LNCaP clone FGC (cell line): ENCODE measurements at places on chromosomes 7 and 10.

DNA sequence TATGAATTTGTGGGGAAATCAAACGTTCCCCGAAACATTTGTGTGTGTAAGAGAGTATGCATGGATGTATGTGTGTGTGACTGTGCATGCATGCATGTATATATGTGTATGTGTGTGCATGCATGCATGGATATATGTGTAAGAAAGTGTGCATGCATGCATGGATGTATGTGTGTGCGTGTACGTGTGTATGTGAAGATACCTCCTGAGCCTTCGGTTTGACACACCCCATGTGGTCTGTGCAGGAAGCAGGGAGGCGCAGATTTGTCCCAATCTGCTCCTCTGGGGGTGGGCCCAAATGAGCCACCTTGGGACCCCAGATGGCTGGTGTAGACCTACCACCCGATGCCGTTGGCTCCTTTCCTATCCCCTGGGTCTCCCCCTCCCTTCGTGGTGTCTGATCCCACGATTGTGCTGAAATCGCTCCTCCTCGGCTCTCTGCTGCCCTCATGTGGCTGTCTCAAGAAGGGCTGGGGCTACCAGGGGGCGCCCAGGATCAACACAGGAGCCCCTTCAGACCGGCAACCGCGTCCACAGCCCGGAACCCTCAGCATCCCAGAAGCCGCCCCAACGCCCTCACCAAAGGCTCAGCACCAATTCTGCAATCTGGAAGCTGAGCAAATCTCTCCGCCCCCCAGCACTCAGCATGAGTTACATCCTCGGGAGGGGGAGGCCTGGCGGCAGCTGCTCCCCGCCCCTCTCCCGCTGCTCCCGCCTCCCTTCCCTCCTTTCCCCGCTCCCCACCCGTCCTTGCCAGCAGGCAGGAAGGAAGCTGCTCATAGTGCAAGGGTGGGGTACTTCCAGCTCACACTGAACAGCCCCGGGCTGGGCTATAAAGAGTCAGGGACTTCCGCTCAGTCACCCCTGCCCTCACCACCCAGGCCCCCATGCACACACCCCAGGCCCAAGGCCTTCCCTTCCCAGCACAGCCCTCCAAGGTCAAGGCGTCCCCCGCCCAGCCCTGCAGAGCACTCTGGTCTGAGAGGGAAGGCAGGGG lies 2.3 kb upstream of the NOS3 start:
- DNase-seq = no peak

DNA sequence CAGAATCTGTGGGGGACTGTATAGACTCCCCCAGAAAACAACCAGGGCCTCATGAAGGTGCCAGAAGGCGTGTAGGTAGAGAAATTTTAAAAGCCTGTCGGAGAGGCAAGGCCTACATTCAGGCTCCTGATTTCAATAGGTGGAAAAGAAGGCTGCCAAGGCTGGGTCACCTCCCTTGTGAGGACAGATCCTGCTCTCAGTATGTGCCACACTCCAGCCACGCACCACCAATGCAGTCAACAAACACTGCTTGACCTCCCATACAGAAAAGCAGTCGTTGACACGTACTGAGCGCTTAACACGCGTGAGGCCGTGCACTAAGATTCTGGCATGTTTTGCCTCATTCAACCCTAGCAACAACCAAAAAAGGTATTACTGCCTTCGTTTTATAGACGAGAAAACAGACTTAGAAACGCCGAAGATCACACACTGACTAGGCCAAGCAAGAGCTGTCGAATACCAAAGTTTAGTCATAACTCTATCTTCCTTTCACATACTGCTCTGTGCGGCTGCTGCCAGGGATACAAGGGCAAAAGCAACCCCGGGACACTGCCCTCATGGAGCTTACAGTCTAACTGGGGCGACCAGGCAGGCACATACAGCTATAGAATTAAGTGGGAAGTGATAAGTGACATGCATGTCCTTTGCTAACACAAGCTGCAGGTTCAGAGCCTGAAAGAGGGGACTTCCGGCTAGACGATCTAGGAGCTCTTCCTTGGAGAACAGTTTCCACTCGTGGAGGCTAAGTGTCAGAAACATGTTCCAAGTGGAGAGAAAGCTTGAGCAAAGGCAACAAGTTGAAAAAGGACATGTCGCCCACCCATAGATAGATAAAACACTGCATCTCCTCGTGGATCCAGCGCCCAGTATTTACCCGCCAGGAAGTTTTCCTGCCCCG lies 797 bp upstream of the NKX2-3 start:
- DNase-seq = no peak

GRCh38 chr7:31104361-31105255 lies 52.5 kb downstream of the ADCYAP1R1 start:
- no peak for DNase-seq

- DNase-seq = no peak
These were observed 3.1 kb downstream of the HPS6 start for GRCh38 chr10:102068216-102068615.

DNA sequence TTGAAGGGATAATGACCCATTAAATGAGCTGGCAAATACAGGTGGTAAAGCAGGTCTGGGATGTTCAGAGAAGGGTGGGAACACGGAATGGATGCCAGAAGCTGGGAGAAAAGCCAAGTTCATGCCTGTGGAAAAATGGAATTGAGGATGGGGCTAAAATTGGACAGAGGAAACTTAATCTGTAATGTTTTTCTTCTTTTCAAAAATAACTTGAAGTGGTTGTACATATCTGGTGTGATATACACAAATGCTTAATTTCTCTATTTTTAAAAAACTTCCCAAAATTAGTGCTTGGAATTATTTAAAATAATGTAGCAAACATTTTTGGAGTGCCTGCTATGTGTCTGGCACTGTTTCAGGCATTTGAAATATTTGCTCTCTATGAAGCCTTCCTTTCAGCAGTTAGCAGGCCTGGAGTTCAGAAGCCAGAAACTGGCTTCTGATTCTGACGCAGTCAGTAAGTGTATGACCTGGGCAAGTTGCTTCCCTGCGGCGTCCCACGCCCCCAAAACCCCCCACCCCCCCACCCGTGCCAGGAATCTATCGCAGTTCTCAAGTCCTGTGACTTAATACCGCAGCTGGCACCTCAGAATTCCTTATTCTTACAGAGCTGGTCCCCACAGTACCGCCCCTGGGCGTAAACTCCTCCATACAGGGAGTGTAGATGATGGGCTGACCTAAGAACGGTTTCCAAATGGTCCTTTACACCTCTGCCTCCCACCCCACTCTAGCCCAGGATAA lies 828 bp upstream of the MALSU1 start:
- no peak for DNase-seq

- no peak for DNase-seq
These were observed 3.1 kb downstream of the DDC start for GRCh38 chr7:50562136-50562535.

DNA sequence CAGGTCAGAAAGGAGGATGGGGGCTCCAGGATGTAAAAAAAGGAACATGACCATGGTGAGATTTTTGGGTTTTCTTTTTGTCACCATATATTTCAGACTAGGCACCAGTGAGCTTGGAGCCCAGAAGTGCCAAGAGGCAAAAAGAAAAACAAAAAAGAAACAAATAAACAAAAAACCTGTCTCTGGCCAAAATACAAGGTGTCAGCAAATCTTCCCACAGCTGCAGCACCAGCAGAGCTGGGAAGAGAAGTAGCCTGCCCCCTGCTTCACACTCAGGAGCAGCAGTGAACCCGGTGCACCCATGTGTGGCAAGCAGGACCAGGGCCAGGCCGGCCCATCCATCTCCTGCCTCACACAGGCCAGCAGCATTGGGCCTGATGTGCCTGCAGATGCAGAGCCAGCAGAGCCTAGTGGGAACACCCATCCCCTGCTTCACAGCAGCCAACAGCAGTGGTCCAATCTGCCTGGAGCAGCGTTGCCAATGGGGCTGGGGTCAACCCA lies 34.7 kb upstream of the C10orf71 start:
- no peak for DNase-seq

DNA sequence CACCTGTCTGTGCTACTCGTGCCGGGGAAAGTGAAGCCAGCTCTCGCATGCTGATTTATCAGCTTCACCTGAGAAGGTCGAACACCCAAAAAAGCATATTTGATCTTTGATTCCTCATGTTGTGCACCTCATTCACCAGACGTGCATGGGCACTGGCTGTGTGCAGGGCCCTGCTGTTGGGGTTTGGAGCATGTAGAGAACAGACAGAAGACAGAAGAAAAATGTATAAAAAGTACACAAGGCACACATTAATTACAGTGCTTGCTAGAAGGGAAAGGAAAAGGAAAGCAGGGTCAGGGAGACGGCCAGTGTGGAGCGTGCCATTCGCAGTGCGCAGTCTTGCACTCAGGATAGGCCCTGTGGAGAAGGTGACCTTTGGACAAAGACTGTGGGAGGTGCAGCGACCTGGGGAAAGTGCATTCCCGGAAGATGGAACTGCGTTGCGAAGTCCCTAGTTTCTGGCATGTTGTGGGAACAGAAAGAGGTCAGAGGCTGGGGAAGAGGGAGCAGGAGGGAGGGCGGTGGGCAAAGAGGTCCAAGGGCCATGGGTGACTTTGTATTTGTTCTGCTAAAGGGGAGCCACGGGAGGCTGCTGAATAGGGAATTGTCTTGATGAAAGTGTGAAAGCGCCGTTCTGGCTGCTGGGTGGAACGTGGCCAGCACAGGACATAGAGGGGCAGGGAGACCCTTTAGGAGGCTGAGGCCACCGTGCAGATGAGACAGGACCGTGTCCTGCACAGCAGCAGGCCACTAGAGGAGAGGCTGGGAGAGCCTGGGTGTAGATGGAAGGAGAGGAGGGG lies 232.8 kb downstream of the GLRX3 start:
- DNase-seq = no peak

DNA sequence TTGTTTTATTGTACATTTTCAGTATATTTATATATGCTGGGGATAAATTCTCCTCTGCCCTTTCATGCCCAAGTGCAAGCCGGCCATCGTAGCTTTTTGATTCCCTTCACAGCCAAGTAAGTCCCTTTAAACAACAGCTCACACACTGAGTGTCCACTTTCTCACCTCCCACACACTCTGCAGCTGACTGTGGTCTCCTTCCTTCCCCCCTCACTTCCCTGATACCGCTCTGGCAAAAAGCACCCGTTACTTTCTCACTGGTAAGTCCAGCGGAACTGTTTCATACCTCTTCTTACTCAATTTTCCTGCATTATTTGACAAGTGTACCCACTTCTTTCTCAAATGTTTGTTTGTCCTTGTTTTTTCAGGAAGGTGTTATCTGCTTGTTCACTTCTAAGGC lies 35.2 kb downstream of the MGAM start:
- DNase-seq = no peak

GRCh38 chr10:74223755-74224529 lies 72.9 kb downstream of the ADK start:
- no peak for DNase-seq

GRCh38 chr7:520503-521161 lies 986 bp upstream of the PDGFA start:
- no peak for DNase-seq

- no peak for DNase-seq
These were observed 90.7 kb upstream of the ASAH2 start for GRCh38 chr10:50341987-50342386.

DNA sequence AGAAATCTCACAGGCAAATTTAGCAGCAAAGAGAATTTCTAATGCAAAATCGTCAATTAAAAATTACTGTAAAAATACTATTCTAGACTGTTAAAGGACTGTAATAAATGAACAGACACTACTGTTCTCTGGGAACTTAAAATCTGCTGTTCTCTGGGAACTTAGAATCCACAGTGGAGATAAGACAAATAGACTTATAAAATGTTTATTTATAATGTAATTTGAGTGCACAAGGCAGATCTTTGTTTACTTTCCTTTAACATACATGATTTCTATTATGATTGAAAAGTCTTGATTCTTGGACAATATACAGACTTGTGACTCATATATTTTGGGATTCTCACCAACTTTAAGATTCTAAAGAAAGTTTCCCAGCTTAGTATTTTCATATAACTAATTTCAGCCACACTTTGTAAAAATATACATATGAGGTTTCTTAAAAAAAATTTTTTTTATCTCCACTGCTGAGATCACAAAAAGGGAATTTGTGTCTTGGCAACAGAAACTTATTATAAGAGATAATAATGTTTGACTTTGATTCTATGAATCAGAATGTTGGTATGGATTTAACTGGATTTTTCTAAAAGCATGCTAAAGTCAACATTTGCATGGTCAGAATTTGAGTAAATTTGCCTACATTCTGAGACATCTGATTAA lies 166.3 kb upstream of the RHOBTB1 start:
- peak; percentile 45 for DNase-seq

DNA sequence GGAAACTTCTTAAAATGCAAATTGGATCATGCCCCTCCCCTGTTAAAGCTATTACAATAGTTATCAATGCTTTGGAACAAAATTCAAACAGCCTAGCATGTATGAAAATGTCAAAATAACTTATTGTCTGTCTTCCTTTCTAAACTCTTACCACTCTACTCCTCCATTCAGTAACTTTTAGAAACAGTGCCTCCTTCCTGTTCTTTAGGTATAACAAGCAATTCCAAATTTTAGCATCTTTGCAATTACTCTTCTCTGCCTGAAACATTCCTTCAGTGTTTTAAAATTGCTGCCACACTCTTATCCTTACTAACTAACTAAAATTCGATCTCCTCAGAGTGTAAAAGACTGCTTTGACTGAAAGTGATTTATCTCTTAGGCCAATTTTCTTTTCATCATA lies 660.4 kb upstream of the LRRTM3 start:
- no peak for DNase-seq

- no peak for DNase-seq
These were observed 264.1 kb downstream of the PHF14 start for GRCh38 chr7:11237742-11238141.

- no peak for DNase-seq
These were observed 28.0 kb downstream of the TMEM120A start for GRCh38 chr7:75966190-75966961.

- DNase-seq = no peak
These were observed 71.7 kb downstream of the MAP3K8 start for GRCh38 chr10:30505543-30506298.

GRCh38 chr7:6419310-6419773 lies 28.4 kb downstream of the DAGLB start:
- peak; percentile 93 for DNase-seq

GRCh38 chr10:7817576-7817975 lies 729 bp upstream of the TAF3 start:
- DNase-seq = no peak

GRCh38 chr10:22554461-22555182 lies 159.8 kb downstream of the PIP4K2A start:
- no peak for DNase-seq

DNA sequence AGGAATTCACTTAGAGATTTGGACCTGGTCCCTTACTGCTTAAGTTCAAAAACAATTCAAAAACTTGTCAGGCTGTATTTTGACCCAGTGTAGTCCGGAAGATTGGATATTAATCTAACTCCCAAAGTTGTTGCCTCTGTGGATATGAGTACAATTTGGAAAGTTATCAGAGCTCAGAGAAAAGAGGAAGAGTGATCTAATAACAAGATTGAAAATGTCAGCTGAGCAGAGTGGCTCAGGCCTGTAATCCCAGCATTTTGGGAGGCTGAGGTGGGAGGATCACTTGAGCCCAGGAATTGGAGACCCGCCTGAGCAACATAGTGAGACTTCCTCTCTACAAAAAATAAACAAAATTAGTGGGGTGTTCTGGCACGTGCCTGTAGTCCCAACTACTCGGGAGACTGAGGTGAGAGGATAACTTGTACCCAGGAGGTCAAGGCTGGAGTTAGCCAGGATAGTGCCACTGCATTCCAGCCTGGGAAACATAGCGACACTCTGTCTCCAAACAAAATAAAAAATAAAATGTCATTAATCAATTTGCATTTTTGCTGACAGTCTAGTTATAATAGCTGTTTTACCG lies 3.2 kb upstream of the ASCC1 start:
- no peak for DNase-seq

- DNase-seq = no peak
These were observed 150.0 kb downstream of the ZMYND11 start for GRCh38 chr10:285216-285615.
